ENCODE measurements at places on chromosomes 2 and 18. TPM values are rescaled to one million over a fixed set of nuclear protein-coding genes. Genes with fewer than 3 reads are reported as not detected.

GRCh38 chr2:182625814-182626213, 90.2 kb upstream of the DNAJC10 start:
- no peak for DNase-seq

- no peak for DNase-seq
These were observed 25.6 kb upstream of the SCYGR1 start for GRCh38 chr2:227413371-227413770.

- no peak for DNase-seq
These were observed 304.8 kb upstream of the SOX11 start for GRCh38 chr2:5387406-5387805.

GRCh38 chr2:181697126-181697525, 16.8 kb upstream of the NEUROD1 start:
- DNase-seq = no peak

TEX44 gene
- not detected for total RNA-seq
